ENCODE measurements at places on chromosomes 7 and 10.
A peak's percentile ranks its signal among the peaks of the same experiment; 100 is the strongest.

DNA sequence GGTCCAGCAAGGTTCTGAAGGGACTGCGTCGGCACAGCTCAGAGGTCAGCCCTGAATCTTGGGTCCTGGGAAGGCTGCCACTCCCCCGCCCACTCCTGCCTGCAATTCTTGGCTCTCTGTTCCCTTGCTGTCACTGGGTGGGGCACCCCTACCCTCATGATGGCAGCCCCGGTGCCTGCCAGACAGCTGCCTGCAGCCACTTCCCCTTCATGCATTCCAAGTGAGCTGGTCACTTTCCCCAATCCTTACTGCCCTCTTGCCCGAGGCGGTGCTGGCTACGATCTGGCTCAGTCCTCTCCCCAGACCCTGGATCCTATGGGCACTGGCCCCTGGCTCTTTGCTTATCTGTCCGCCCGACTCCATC, 14.2 kb downstream of the MYL10 start:
- no peak for DNase-seq

DNA sequence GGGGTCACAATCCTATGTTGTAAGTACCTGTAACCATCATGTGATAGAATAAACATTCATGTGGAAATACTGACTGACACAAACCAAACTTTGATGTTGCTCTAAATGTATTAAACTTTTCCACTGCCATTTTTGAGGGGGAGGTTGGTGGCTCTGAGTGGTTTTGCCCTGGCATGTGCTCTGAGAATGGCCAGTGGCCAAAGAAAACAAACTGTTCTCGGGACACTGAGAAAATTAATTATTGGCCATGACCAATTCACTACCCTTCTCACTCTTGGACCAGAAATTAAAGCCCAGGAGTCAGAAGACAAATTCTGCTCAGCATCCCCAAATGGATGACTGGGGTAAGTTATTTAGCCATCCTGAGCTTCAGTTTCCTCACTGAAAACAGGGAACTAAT, 195.9 kb downstream of the XPNPEP1 start:
- DNase-seq = no peak

DNA sequence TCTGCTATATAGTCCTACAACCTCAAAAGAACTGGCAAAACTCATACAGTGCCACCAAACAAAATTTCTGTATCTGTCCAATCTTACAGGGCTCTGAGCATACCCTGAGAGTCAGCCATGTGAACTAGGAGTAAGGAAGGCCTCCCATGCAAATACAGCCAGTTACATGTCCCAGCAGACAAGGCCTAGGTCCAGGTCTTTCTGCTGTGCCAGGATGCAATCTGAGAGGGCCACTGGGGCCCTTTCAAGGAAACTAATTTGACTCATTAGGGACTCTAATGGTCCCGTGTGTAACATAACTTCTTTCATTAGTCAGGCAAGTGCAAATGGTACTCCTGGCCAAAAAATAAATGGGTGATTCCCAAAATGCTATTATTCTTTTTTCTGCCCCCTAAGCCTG, 17.9 kb upstream of the HIBADH start:
- DNase-seq = no peak

DNA sequence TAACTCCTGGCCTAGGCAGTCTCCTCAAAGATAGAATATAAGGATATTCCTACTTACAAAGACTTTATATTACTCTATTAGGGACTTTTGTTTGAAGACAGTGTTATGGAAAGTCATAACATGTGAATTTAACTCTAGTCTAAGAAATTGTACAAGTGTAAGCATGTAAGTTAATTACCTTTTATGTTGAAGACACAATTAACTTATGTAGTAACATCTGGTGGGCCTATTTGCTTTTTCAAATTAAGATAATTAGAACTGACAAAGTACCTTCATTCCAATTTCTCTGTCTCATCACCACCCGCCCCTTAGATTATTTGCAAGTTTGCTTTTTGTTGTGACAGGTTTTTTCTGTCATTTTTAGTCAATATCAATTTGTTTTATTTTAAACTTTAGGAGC, 126.0 kb upstream of the THSD7A start:
- no peak for DNase-seq

- peak; percentile 1 for DNase-seq
Measured at GRCh38 chr10:137031-137430, 1.8 kb downstream of the ZMYND11 start.

DNA sequence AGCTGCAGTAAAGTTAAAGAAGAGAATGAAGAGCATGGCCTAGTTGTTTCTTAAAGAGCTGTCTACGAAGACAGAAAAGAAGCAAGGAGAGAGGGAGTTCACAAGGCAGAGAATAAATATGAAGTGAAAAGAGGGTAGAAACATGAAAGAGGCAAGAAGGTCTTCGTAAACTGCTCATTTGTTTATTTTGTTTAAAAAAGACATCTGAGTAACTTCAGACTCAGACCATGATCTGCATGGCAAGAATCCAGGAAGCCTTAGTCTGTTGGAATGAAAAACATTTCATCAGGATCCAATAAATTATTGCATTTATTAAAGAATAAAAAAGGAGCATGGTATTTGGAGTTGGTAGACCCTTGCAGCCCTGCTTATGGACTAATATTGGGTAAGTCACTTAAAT, 151.1 kb downstream of the SEM1 start:
- DNase-seq = no peak

- no peak for DNase-seq
Measured at GRCh38 chr10:86759073-86759672, 2.8 kb downstream of the BMPR1A start.

DNA sequence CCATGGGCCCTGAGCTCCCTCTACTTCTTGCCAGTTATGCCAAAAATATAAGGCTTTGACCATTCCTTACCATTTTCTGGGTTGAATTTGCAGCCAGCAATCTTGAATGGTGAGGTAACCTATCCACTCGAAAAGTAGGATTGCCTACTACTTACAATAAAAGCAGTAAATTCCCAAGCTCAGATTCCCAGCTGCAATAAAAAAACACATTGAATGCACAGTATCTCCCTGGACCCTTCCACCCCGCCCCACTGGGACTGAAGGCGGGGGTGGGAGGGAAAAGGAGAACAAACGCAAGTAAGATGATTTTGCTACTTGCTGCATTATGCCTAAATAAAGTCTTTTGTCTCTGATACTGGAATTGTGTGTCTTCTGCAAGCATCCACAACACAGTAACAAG, 301.9 kb downstream of the HGF start:
- no peak for DNase-seq

- peak; percentile 58 for DNase-seq
Measured at GRCh38 chr10:131874991-131875451, 25.8 kb upstream of the PPP2R2D start.

- DNase-seq = peak; percentile 92
Measured at GRCh38 chr7:54729107-54729506, 29.9 kb downstream of the SEC61G start.

DNA sequence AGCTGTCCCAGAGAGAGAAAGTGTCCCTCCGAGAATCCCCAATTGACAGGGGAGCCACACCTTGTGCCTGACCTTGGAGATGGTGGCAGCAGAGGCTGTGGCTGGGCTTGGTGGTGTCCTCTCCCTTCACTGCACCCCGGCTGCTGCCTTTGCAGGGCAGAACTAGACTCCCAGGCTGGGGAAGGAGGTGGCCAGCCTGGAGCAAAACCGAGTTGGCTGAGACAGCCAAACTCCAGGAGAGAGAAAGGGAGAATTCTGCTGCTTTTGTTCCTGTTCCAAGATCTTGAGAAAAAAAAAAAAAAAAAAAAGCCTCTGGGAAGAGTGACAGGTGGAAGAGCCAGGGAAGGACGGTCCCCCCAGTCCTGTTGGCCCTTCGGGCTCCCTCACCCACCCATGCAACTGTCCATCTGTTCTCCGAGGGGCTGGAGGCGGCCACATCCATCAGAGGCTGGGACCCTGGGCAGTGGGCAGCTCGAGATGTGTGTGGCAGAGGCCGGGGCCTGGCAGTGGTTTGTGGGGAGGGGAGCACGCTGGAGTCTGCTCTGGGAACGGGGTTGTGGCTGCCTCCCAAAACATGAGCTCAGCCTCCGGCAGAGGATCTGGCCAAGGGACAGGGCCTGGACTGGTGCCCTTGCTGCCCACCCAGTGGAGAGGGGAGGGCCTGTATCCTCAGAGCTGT, 35.5 kb downstream of the CLIP2 start:
- no peak for DNase-seq

DNA sequence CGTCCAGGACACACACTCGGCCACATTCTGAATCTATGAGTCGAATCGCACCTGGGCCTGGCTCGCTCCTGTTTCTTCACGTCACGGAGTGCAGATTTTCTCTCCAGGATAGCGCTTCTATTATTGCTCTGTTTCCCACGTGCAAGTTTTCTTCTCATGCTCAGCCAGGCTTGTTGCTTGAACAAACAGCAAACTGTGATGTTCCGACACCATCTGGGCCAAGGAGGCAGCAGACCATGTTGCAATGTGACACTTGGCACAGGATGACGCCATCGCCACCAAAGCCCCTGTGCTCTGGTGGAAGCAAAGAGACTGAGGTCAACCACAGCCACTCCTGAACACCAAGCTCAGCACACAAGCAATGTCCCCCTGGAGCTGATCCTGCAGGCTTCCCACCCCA, 507.1 kb upstream of the ADARB2 start:
- DNase-seq = no peak

DNA sequence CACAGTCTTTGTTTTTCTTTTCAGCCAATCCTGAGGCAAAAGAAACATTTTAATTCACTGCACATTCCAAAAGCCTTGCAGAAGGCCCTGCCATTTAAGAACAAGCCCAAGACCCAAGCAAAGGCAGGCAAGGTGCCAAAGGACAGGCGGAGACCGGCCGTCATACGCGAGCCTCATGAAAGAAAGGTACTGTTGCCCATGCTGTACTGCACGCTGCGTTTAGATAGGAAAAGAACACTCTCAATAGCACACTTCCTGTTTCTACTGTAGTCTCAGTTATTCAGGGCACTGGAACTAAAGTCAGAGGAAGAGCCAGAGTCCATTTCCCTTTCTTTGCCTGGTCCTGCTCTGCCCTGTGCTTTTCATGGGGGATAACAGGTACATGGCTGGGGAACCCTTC, 47.6 kb downstream of the BMS1 start:
- DNase-seq = no peak

DNA sequence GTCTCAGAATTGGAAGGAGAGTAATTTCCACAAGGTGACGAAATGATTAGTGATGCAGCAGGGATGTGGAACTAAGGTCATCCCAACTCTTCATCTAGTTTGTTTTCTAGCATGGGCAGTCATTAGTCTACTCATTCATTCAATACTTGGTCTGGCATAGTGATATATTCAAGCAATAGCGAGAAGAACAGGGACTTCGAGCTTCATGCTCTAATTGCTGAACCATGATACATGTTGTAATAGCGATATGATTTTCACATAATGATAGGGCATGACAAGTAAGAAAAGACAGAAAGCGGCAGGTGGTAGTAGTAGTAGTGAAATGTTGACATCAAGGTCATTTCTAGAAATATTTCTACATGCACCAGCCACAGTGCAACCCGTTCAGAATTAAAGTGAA, 652.1 kb downstream of the PHTF2 start:
- DNase-seq = no peak

DNA sequence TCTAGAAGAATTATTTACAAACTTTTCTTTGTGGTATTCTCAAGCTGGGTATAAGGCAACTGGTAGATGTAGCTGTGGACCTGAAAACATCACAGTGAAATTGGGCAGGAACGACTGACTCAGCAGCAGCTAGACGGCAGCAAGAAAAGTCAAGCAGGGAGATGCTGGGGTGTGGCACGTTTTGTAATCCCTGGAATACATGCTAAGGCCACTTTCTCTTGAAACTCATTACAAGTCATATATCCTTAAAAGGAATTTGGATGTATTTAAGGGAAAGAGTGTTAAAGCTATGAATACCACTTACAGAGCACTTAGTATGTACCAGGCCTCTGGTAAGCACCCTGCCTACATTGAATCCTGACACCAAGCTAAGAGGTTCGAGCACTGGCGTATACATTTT, 17.4 kb downstream of the BEND7 start:
- no peak for DNase-seq

- DNase-seq = no peak
Measured at GRCh38 chr7:78090616-78091015, 292.0 kb downstream of the PHTF2 start.

GRCh38 chr7:113996405-113996804, 77.6 kb upstream of the PPP1R3A start:
- no peak for DNase-seq

DNA sequence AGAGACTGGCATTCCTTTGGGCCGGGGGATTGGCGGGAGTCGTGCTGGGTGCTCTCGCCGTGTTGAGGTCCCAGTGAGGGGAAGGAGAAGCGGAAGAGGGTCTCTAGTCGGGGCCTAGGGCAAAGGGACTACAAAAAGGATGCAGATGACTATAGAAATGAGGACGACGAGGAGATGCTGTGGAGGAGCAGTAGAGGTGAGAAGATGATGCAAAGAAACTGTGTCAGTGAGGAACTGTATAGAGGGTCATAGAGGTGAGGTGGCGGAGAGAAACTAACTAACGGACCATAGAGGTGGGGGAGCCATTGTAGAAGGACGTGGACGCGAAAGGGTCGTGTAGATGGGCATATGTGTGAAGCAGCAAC, 324 bp downstream of the TWNK start:
- DNase-seq = no peak

DNA sequence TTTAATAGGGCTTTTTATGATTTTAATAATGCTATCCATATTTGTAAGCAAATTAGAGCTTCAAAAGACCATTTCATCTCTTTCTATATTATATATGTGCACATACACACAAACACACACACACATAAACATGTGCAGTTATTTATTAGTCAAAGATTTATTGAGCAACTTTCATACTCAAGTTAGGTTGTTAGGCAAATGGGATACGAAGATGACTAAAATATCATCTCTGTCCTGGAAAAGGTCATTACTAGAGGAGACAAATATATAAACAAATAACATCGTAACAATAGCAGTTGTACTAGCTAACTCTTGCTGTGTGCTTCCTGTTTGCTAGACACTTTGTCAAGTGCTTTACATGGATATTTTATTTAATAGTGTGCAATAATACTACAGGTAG, 307.9 kb downstream of the SNX13 start:
- DNase-seq = no peak

- no peak for DNase-seq
Measured at GRCh38 chr10:34150103-34150502, 665.0 kb downstream of the PARD3 start.
